CD14-positive monocyte (primary cell): ENCODE measurements at places on chromosomes 16 and 17. TPM values are rescaled to one million over a fixed set of nuclear protein-coding genes. Genes with fewer than 3 reads are reported as not detected.

- no peaks in the 10 kb centered on the region for H3K36me3 ChIP-seq
- DNase-seq: peak; percentile 33
- H3K27me3 ChIP-seq: peaks cover 15% of the 10 kb centered on the region
- peaks cover 45% of the 10 kb centered on the region for H3K4me1 ChIP-seq
- H3K4me3 ChIP-seq: peak overlapping the region; percentile 79
These were observed 1.0 kb downstream of the FOXJ1 start for GRCh38 chr17:76139801-76140660.

DNA sequence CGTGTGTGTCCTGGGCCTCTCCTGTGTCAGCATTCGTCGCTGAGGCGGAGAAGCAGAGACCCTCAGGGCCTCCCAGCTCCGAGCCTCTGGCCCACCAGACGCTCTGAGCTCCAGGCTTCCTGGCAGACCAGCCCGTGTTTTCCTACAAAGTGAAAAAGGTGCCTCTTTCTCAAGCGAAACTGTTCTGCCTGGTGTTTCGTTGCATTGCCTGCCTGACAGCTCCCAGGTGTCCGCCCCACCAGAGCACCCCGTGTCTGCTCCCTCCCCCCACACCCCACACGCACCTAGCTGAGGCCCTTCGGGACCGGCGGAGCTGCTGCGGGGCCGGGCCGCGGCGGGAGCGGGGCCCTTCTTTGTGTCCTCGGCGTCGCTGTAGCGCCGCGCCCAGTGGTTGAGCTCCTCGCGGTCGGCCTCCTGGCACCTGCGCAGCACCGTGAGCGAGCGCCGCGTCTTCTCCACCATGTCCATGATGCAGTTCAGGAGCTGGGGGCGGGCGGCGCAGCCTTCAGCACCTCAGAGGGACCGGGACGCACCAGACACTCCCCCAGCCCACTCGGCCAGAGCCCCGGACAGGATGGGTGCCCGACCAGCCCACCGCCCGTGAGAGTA lies 14.7 kb upstream of the PABPN1L start:
- H3K27ac ChIP-seq: no peak overlapping the region
- H3K27me3 ChIP-seq: no peaks in the 10 kb centered on the region
- H3K4me1 ChIP-seq: no peaks in the 10 kb centered on the region

DNA sequence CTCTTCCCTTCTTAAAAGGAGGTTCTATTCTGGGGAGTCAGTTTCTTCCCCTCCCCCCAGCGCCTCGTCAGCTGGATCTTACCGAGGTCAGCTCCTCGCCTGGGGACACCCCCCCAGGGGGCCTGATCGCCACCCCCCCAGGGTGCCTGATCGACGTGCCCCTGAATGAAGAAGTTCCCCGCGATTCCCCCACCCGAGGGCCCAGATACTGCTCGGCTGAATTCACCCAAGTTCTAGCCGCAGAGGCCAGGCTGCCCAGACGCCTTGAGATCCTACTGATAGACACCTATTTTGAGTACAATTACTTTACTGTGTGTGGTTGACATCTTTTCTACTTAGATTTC lies 1.4 kb downstream of the RAB11FIP3 start:
- H3K27me3 ChIP-seq: peaks cover 24% of the 10 kb centered on the region
- H3K36me3 ChIP-seq: no peaks in the 10 kb centered on the region
- H3K27ac ChIP-seq: no peak overlapping the region
- peaks cover 24% of the 10 kb centered on the region for H3K4me1 ChIP-seq

DNA sequence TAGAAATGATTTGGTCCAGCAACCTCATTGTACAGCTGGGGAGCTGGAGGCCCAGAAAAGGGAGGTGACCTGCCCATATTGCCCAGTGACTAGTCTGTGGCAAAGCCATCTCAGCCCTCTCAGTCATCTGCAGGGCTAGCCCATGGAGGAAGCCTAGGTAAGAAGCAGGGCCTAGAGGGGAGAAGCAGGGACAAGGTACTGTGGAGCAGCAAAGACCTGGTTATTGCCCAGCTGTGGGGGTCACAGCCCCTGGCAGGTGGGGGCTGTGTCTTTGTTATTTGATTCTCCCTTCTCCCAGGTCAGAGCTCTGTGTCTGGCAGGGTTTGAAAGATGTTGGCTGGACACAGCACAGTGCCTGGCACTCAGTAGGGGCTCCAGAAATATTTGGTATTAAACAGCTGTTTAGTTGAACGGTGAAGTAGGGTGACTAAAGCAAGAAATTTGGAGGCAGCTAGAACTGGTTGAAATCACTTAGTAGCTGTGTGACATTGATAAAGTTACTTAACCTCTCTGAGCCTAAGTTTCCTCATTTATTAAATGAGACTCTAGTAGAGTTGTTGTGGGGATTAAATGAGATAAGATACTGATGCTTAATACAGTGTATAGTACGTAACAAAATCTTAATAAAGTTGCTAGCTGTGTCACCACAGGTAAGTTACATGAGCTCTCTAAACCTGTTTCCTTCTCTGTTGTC lies 17.3 kb downstream of the CCR7 start:
- no peaks in the 10 kb centered on the region for H3K27me3 ChIP-seq
- no peak overlapping the region for H3K4me3 ChIP-seq
- no peak overlapping the region for H3K27ac ChIP-seq
- no peak for DNase-seq
- no peaks in the 10 kb centered on the region for H3K36me3 ChIP-seq
- H3K4me1 ChIP-seq: no peaks in the 10 kb centered on the region

Gene PLK1
- not detected for polyA plus RNA-seq

GRCh38 chr17:81274471-81274855 lies 20.6 kb downstream of the SLC38A10 start:
- no peak overlapping the region for H3K4me3 ChIP-seq
- H3K27ac ChIP-seq: peak overlapping the region; percentile 74
- H3K27me3 ChIP-seq: no peaks in the 10 kb centered on the region
- DNase-seq: no peak
- peaks cover 83% of the 10 kb centered on the region for H3K36me3 ChIP-seq

DNA sequence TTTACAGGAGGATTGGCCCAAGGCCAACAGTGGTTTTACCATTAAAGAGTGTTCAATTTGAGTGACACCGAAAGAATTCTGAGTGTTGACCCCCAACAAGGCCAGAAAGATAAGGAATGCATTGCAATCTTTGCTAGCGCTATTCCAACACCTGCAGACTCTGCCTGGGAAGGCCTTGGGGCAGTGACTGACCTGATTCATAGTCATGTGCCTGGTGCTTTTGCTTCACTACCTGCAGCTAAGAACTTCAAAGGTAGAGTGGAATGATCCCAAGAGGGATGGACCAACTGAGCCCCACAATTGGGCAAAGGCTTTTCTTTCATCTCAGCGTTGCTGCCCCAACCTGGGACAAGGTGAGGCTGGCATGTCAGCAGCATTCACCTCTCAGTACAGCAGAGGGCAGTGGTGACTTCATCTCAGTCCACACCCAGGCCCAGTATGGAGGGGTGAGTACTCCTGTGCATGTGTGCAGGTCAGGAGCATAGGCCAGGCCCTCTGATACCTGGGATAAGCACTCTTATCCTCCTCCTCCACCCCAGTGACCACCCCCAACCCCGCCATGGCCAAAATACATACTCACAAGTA lies 149.6 kb upstream of the GNAO1 start:
- H3K36me3 ChIP-seq: no peaks in the 10 kb centered on the region
- H3K27ac ChIP-seq: no peak overlapping the region
- H3K4me1 ChIP-seq: no peaks in the 10 kb centered on the region
- no peak overlapping the region for H3K4me3 ChIP-seq
- H3K27me3 ChIP-seq: no peaks in the 10 kb centered on the region

DNA sequence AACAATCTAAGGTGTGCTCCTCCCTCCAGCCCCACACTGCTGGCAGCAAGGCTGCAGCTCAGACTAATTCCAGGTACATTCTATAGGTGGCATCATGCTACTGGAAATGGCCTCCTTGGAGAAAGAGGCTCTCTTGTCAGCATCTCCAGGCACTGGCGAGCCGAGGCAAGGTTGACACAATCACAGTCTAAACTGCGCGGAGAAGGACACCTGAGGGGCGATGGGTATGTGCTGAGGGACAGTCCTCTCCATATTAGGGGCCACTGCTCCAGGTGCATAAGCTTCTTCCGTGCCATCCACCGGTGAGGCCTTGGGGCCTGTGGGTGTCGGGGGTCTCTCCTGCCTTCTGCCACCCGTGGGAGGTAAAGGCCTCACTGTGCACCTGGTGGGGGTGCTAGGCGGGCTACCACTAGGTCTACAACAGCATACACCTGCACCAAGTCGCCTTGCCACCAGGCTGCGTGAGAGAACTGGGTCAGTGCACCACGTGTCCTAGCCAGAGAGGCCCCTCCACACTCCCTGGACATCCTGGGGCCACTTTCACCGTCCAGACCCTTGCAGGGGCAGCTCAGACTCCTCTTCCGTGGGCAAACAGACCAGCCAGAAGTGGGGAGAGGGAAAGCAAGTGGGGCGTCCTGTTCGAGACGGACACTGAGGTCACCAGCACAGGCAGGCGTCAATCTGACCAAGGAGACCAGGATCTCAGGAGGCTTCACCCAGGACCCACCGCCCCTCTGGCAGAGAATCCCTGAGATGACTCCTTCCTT lies 12.1 kb upstream of the CBX8 start:
- peaks cover 50% of the 10 kb centered on the region for H3K4me1 ChIP-seq
- no peak for DNase-seq
- no peak overlapping the region for H3K4me3 ChIP-seq
- H3K27ac ChIP-seq: no peak overlapping the region

- H3K27ac ChIP-seq: no peak overlapping the region
- peaks cover 25% of the 10 kb centered on the region for H3K36me3 ChIP-seq
- H3K4me1 ChIP-seq: no peaks in the 10 kb centered on the region
These were observed 19.8 kb downstream of the CPD start for GRCh38 chr17:30398328-30399041.

DNA sequence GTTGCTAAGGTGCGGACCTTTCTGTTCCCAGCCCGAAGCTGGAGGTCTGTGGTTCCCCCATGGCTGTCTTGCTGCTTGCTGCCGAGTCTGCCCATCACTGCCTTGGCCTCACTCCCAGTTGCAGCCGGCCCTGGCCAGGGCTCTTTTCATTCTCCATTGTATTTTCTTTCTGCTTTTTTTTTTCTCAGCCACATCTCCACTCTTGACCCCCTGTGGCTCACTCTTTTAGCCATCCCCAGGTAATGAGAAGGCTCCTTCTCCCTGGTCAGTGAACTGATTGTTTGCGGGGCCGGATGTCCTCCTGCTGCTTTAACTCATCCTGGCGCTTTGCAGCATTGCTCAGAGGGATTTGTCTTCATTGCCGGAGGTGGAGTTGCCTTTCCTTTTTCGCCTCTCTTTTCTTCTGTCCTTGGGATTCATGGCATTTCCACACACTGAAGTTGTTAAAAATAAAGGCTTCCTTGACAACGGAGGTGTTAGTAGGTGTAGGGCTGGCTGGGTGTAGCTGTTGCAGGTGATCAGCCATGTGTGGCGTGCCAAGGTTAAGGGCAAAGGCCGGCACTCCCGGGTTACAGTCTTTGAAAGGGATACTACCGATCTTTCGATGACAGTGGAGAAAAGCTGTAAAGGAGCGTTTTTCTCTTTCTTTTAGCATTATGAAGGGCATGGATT lies 34.1 kb downstream of the MAP2K6 start:
- no peak overlapping the region for H3K27ac ChIP-seq
- DNase-seq: no peak
- peaks cover 12% of the 10 kb centered on the region for H3K4me1 ChIP-seq
- H3K27me3 ChIP-seq: no peaks in the 10 kb centered on the region

- H3K36me3 ChIP-seq: no peaks in the 10 kb centered on the region
- no peaks in the 10 kb centered on the region for H3K4me1 ChIP-seq
- no peak overlapping the region for H3K27ac ChIP-seq
- H3K4me3 ChIP-seq: no peak overlapping the region
- H3K27me3 ChIP-seq: no peaks in the 10 kb centered on the region
These were observed 238.4 kb downstream of the BCAS3 start for GRCh38 chr17:60916043-60916442.

- H3K4me3 ChIP-seq: no peak overlapping the region
- no peaks in the 10 kb centered on the region for H3K4me1 ChIP-seq
- H3K27me3 ChIP-seq: no peaks in the 10 kb centered on the region
- H3K27ac ChIP-seq: no peak overlapping the region
- H3K36me3 ChIP-seq: no peaks in the 10 kb centered on the region
These were observed 301.7 kb upstream of the N4BP1 start for GRCh38 chr16:48911700-48912099.

- H3K27me3 ChIP-seq: peaks cover 62% of the 10 kb centered on the region
- H3K4me3 ChIP-seq: peak within 1 kb of the TSS; percentile 71
- no peak for DNase-seq
- peaks cover 10% of the 10 kb centered on the region for H3K4me1 ChIP-seq
- H3K36me3 ChIP-seq: no peaks in the 10 kb centered on the region
These were observed at the start of gene SRCIN1 for GRCh38 chr17:38605841-38606645. Gene SRCIN1, minus strand, starts transcription at chr17:38605952. Its CDS starts 247 bp downstream, at chr17:38605705.

DNA sequence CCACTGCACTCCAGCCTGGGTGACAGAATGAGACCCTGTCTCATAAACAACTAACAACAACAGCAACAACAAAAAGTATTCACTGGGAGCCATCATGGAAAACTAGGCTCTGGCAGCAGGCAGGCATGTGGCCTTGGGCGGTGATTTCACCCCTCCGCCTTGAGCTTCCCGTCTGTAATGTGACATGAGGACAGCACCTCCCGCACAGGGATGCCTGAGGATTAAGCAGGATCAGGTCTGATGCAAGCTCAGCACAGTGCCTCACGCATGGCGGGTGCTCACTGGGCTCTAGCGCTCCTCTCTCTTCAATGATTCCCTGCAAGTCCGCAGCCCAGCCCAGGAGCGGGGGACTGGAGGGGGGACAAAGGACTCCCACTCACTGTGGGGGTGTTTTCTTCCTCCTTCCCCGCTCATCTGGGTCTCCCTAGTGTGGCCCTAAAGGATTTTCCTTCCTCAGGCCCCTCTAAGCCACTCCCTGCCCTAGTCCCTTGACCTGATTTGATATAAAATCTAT lies 2.8 kb downstream of the PLCD3 start:
- DNase-seq: no peak
- H3K4me1 ChIP-seq: peaks cover 27% of the 10 kb centered on the region
- no peaks in the 10 kb centered on the region for H3K36me3 ChIP-seq

Gene SNAI3
- 5.3 TPM for polyA plus RNA-seq

Gene SLC47A1
- polyA plus RNA-seq: 2.0 TPM

DNA sequence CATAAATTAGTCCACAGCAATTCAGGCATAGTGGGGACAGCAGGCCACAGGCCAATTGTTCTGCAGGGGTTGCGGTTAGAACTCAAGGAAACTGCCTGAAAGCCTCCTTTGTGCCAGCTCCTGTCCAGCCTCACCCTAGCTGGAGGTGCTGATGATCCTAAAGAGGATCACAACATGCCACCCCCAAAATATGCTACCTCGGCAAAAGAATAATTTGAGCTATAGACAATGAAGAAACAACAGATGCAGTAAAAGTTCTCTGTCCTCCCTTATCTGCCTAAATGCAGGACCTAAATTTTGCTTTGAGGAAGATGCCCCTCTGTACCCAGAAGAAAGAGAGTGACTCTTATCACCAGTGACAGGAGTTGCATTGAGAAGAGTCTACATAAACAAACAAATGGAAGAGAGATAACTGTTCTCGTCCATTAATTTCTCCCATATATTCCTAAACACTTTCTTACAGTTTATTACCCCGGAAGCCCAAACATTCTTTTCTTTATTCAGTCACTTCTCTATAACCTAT lies 14.7 kb downstream of the ALOX15 start:
- no peak for DNase-seq
- no peaks in the 10 kb centered on the region for H3K4me1 ChIP-seq
- H3K36me3 ChIP-seq: no peaks in the 10 kb centered on the region
- no peak overlapping the region for H3K27ac ChIP-seq
